ENCODE measurements at places on chromosomes 2 and 18. TPM values are rescaled to one million over a fixed set of nuclear protein-coding genes. Genes with fewer than 3 reads are reported as not detected.

The IL1F10 gene
- total RNA-seq = not detected

The TMX3 gene
- 63.7 TPM for total RNA-seq

The OR6B2 gene
- not detected for total RNA-seq

The RGPD8 gene
- 15.8 TPM for total RNA-seq

The MALL gene
- total RNA-seq = 0.31 TPM

The GNAL gene
- 0.24 TPM for total RNA-seq

The NR4A2 gene
- 21.9 TPM for total RNA-seq

The SH3BP4 gene
- 0.26 TPM for total RNA-seq

The HADHB gene
- total RNA-seq = 78.9 TPM

The SULT1C4 gene
- total RNA-seq = not detected

The SERPINB11 gene
- not detected for total RNA-seq

The CEP76 gene
- 17.5 TPM for total RNA-seq

The KCNJ13 gene
- total RNA-seq = not detected

The APLF gene
- total RNA-seq = 3.0 TPM

The ERFE gene
- total RNA-seq = not detected

The CHRND gene
- total RNA-seq = not detected

The C1QL2 gene
- not detected for total RNA-seq

The SIX3 gene
- not detected for total RNA-seq

The GPR35 gene
- 7.6 TPM for total RNA-seq

The CDH19 gene
- not detected for total RNA-seq

The GCG gene
- not detected for total RNA-seq

The AMER3 gene
- not detected for total RNA-seq

The SLC11A1 gene
- total RNA-seq = 0.05 TPM

The REG3A gene
- total RNA-seq = not detected

The IL36B gene
- total RNA-seq = not detected

The EFEMP1 gene
- total RNA-seq = not detected

The TEKT4 gene
- 0.27 TPM for total RNA-seq

The SPAST gene
- total RNA-seq = 18.9 TPM

The MROH2A gene
- not detected for total RNA-seq

The IL18RAP gene
- 37.1 TPM for total RNA-seq

The CCDC141 gene
- total RNA-seq = 0.78 TPM

The WNT10A gene
- 0.18 TPM for total RNA-seq

The POMC gene
- 5.9 TPM for total RNA-seq

The PRSS56 gene
- total RNA-seq = not detected

The PLEKHH2 gene
- total RNA-seq = 0.12 TPM

The VWA3B gene
- not detected for total RNA-seq

The TUBA3E gene
- total RNA-seq = not detected

The DHX57 gene
- total RNA-seq = 18.6 TPM

The TNS1 gene
- 0.41 TPM for total RNA-seq

The CPLX4 gene
- not detected for total RNA-seq

Measured in activated T-helper 1 cell treated with anti-CD3 and anti-CD28 coated beads, Interleukin-12 subunit alpha, Interleukin-12 subunit beta, Interleukin-2, Interleukin-4 antibody, amounts not matched to agents 30 ng/mL and 10 ng/mL and 1 ng/mL, durations not matched to agents 14 hours and 24 hours and 36 hours (primary cell).